ENCODE measurements at places on chromosomes 5 and 9.
A peak's percentile ranks its signal among the peaks of the same experiment; 100 is the strongest.

- no peak for DNase-seq
Measured at GRCh38 chr5:173247510-173247909, 12.5 kb upstream of the NKX2-5 start.

GRCh38 chr5:61538722-61539501, 206.9 kb downstream of the ZSWIM6 start:
- DNase-seq: no peak

GRCh38 chr5:142637871-142638270, 48.0 kb downstream of the FGF1 start:
- no peak for DNase-seq

DNA sequence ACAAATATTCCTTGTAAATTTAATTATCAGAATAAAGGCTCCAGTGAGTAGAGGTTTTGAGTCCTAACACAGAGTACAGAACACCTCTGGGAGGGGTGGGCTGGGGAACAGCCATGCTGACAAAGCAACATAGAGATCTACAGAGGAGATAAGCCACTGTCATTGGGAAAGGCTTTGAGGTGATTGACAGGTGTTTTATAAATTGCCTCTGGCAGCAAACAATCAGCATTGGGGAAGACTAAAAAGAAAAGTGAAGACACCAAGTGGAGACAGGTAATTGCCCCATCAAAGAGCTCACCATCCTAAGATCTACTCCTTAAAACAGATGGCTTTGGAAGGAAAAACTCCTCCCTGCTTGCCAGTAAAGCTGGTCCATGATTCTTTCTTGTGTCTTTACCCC, 189.7 kb upstream of the TLE4 start:
- no peak for DNase-seq

DNA sequence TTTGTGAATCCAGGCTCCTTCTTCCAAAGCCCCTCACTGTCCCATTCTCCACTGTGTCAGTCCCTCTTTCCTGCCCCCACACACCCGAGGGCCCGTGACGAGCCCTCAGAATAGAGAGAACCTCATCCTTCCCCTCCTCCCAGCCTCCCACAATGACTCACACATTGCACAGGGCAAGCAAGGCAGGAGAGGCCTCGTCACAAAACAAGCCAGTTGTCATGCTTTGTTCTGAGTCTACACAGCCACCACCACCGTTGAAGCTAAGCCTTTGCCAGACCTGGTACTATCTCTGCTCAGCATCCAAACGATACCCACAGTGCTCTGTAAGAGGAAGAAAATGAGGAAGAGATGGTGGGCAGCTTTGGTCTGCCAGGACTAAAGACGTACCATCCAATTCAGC, 142.2 kb upstream of the ZNF366 start:
- peak; percentile 71 for DNase-seq

GRCh38 chr9:107933516-107933915, 443.9 kb upstream of the KLF4 start:
- no peak for DNase-seq

GRCh38 chr9:113568081-113568435, 104.5 kb downstream of the RGS3 start:
- no peak for DNase-seq

DNA sequence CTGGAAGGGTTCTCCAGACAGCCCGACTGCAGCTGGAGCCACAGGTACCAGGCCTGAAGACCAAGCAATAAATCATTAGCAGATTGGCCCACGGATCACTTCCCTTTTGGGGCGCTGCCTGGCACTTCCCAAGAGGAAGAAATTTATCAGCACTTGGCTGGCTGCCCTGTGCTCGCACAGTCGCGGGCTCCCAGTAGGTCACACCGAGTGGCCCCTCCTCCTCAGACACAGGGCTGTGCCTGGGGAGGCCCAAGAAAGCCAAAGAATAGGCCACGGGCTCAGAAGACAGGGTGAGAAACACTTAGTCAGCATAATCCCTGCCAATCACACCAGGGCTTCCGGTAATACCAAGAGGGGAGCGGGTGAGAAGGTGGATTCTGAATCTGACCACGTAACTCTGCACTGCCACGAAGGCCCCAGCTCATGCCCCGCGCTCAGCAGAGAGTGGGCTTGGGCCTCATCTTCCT, 115.7 kb upstream of the MSX2 start:
- DNase-seq: peak; percentile 79

- DNase-seq: no peak
Measured at GRCh38 chr5:179387151-179388110, 42.2 kb upstream of the ADAMTS2 start.

DNA sequence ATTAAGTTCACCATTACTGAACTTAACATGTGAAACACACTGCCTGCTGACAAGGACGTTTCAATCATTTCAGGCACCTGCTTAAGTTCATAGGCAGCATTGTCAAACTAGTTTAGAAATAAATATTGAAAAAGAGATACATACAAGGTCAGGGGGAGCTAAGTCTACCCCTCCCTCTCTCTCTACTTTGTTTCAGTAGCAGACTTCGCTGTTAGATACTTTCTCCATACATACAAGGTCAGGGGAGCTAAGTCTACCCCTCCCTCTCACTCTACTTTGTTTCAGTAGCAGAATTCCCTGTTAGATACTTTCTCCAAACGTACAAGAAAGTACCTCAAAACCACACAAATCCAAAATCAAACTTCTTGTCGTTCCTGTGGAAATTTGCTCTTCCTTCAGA, 387.4 kb upstream of the PDE4D start:
- DNase-seq: no peak

- peak; percentile 77 for DNase-seq
Measured at GRCh38 chr9:114733816-114734215, 51.8 kb upstream of the TEX48 start.

DNA sequence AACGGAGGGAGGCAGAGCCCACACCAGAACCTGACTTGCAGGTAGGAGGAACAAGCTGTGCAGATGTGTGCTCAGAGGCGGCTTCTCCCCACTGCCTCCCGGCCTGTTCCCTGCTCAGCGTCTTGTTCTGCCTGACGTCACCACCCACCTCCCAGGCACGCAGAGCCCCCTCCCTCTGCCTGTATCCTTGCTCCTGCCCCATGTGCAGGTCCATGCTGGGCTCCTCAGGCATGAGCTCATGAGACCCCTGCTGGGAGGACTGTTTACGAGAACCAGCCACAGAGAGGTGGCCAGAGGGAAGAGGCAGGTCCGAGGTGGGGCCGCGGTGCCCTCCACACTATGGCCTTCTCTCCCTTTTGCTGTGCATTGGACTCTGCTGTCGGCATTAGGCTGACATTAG, 45.5 kb downstream of the SLC6A3 start:
- no peak for DNase-seq

GRCh38 chr5:180069589-180070247, 1.8 kb downstream of the RNF130 start:
- DNase-seq: no peak

- no peak for DNase-seq
Measured at GRCh38 chr5:7714697-7715096, 136.2 kb downstream of the CFAP90 start.

All from urothelium cell line (cell line).